A673 (cell line): ENCODE measurements at places on chromosomes 1 and 21. TPM values are rescaled to one million over a fixed set of nuclear protein-coding genes. Genes with fewer than 3 reads are reported as not detected.

TRIM67 gene
- 0.06 TPM in 1 of 2 replicates, not detected in the other for total RNA-seq

CD1C gene
- not detected in 2 replicates for total RNA-seq

KIAA1614 gene
- total RNA-seq = 0.67 and 0.94 TPM in 2 replicates

EPHA2 gene
- 70.5 and 91.6 TPM in 2 replicates for total RNA-seq

UBE2U gene
- total RNA-seq = not detected in 2 replicates

GPR37L1 gene
- not detected in 2 replicates for total RNA-seq

- no peak for DNase-seq
Measured at GRCh38 chr1:245036102-245036501, 118.7 kb upstream of the KIF26B start.

- no peak for DNase-seq
Measured at GRCh38 chr1:89610457-89611011, 22.4 kb upstream of the LRRC8C start.

GRCh38 chr1:200096774-200097173 lies 69.3 kb downstream of the NR5A2 start:
- DNase-seq = no peak

GRCh38 chr1:241895013-241895412 lies 47.0 kb downstream of the EXO1 start:
- DNase-seq = no peak

GRCh38 chr1:181396811-181397210 lies 86.5 kb upstream of the CACNA1E start:
- DNase-seq = no peak

- no peak for DNase-seq
Measured at GRCh38 chr1:226611301-226611700, 62.7 kb downstream of the STUM start.

- no peak for DNase-seq
Measured at GRCh38 chr1:158286487-158286886, 3.2 kb upstream of the CD1C start.

GRCh38 chr1:202599669-202600431 lies 110.4 kb downstream of the SYT2 start:
- peak; percentile 84 for DNase-seq

GRCh38 chr1:248850124-248850523 lies 8.8 kb downstream of the ZNF692 start:
- DNase-seq = no peak

DNA sequence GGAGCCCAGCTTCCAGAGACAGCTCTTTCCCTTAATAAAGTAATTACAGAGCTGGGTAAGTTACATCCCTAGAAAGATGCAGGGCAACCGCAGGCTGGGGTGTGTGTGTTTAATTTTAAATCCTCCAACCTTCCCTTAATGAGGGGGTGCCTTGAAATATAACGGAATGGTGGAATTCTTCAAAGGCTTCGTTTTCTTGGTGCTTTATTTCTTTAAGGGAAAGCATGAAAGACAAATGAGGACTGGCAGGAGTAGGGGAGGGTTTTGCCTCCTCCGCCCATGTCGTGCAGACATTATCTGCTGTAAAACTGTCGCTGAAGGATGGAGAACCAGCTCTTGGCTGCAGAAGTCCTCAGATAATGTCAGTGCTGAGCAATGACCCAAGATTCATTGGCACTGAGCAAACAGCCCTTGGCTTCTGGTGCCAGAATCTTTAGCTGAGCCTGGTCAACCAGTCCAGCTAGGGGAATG lies 15.5 kb downstream of the SLC6A17 start:
- no peak for DNase-seq

DNA sequence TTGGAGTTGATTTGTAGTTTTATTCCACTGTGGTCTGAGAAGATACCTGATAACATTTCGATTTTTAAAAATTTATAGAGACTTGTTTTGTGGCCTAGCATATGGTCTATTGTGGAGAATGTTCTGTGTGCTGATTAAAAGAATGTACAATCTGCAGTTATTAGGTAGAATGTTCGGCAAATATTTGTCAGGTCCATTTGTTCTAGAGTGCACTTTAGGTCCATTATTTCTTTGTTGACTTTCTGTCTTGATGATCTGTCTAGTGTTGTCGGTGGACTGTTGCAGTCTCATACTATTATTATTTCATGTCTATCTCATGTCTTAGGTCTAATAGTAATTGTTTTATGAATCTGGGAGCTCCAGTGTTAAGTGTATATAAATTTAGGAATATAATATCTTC lies 116.8 kb downstream of the NME7 start:
- no peak for DNase-seq

- no peak for DNase-seq
Measured at GRCh38 chr21:20272791-20273362, 725.3 kb upstream of the NCAM2 start.

DNA sequence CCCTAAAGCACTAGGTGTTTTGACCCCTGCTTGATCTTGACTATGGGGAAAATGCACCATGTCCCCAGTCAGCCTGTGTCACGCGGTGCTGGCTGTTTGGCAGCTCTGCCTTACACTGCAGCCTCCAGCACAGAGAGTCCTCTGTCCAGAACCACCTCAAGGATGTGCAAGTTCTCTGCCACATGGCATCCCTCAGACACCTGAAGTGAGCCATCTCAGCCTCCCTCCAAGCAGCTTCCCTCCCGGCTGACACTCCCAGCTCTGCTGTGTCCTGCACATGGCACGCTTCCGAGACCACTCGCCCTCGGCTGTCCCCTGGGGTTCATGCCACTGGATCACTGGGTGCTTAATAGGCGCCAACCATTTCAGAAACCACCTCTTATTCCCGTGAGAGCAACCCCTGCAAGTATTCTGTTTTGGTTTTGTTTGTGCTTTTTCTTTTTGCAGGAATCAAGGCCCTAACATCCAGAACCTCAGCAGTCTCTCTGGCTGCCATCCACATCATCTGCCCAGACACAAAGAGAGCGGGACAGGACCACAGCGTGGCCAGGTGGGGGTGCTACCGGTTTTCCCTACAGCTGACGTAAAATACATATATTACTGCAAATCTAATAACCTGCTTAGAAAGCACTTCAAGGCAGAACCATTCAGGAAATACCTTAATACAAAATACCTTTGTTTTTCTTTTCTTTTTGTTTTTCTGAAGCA lies 45.7 kb downstream of the CAPZB start:
- DNase-seq = peak; percentile 55

DNA sequence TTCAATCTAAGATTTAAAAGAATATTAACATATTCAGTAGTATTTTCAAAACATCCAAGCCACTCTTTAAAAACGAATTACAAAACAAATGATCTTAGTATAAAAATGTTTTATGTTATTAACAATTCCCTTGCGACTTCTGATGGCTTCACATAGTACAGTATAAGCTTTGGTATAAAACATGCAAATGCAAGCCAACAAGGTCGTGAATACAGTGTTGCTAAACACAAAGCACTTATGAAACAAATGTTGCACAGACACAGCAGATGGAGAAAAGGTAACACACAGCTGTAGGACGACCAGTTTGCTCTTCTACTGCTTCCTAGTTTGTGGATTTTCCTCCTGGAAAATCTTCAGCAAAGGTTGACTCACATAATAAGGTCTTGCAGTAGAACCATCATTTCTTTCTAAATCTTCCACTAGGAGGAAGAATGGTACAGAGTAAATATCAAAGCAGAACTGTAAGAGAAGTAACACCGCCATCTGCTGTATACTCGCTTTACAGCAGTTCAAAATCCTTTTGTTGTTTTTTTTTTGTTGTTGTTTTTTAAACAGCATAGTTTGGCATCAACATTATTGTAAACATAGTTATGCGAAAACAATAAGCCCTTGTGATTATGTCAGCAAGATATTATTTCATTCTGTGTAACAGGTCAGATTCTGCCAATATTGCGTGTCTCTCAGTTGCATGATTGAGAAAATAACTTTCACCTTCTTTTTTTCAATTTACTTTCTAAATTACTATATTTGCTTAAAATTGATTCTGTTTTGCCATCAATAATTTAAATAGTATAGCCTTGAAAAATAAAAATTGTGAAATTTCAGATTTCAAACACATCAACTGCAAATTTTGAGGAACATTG lies 69.5 kb downstream of the LHX8 start:
- peak; percentile 51 for DNase-seq

DNA sequence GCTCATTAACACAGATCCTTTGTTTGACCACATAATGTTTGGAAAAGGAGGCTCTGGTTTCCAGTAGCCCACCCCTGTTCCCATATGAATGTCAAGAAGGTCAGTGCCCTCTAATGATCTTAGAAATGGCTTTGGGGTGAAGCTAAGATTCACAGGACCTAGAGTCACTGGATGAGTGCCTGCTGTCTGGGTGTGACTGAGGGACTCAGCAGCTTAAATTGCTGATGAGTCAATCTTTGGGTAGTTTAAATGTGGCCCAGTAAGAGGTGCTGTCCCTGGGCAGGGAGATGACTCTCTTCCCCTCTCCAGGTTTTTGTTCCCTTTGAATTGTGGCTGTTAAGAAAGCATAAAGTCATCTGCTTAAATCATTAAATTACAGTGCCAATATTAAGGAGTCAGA lies 50.6 kb downstream of the L1TD1 start:
- no peak for DNase-seq
